Left kidney (tissue), 8 donors: ENCODE measurements at places on chromosomes 7 and 10.

DNA sequence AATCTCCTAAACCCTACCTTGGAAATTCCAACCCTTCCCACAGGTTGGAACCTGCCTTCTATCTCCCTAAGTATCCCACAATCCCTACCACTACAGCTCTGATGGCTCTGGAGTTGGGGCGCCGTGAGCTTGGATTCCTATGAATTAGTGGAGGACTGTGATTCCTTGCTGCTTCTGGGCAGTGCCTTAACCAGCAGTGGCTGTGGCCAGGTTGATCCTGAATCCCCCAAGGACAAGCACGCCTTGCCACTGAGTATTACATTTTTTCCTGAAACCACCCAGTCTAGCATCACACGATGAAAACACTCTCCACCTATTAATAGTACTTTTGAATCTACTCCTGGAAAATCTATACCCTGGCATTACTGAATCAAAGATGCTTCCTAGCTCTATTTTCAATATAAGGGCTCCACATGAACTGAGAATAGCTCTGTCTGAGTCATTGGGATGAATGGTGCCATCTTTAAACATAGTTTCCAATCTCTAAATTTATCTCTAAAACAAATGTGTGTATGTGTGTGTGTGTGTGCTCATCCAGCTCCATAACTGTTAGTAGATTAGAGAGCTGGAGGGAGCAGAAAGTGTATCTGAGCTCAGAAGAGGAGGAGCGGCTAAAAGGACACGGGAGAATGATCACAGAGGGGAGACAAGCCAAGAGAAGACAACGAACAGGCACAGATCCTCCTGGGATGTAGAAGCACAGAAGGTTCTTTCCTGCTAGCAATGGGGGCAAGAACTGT, 11.9 kb upstream of the INPP5F start:
- DNase-seq: no peak

GRCh38 chr10:29710128-29710527, 75.4 kb upstream of the SVIL start:
- DNase-seq: no peak

DNA sequence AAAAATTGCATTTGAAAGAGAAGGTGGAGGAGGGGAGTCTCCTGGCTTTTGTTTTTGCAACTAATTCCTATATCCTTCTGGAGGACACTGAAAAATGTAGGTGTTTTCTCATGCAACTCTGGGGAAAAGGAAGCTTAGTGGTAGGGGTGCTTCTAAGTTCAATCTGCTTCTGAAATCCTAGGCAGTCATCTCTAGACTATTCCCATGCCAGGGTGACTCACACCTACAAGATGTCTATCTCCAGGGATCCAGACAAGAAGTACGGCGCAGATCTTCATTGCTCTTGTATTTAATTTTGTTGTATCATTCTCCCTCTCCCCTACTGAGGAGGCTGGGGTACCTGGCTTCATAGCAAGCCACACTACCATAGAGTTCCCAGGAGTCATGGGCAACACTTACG, 258.8 kb downstream of the PHF14 start:
- no peak for DNase-seq

DNA sequence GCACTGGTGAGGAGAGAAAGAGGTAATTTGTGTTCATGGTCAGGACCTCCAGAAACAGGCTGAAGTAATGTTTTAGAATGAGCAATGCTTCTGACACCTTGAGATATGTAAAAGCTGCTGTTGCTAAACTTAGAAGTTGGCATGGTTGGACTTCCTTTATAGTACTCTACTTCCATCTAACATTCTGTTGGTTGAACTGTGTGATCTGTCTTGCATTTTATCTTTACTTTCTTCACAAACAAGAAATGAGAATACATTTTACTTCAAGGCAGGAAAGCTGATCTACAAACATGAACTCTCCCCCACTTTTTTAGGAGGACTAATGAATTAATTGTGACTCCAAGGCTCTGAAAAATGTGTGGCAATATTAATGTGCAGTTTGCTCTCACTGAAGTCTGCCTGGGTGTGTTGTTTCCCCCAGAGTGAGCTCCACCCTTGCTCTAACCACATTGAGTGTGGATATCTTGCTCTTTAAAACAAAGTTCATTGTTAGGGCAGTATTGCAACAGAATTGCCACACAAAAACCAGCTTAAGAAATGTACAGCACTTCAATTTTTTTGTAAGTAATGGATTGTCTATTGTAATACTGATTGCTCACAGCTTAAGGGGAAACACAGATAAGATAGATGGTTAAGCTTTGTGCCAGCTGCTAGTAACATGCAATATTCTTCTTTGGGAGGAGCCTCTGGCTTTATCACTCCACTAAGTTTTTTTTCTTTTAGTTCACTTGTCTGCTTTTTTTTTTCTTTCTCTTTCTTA, 69.0 kb downstream of the ADD3 start:
- no peak for DNase-seq

DNA sequence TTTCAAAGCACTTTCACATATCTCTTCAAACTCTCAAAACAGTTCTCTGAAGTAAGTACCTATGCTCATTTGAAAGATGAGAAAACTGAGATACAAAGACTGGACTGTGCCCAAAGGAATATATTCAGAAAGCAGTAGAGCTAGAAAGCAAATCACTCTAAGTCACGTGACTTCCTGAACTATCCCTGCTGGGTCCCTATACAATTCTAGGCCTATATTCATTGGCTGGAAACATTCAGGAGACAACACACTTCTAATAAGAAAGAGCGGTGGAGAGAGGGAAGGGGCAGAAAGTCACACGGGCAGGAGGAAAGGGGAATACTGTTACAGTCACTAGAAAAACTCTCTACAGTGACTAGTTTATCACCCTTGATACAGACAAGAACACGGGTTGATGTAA, 140.0 kb downstream of the CHCHD3 start:
- DNase-seq: no peak

GRCh38 chr7:147539685-147540084, 1050.9 kb upstream of the C7orf33 start:
- DNase-seq: no peak

GRCh38 chr7:150406567-150407421, 27.7 kb downstream of the ZNF775 start:
- no peak for DNase-seq

GRCh38 chr7:50832744-50833143, 50.0 kb upstream of the GRB10 start:
- DNase-seq: no peak

- DNase-seq: no peak
Observed at GRCh38 chr7:76356823-76357222, 2.0 kb downstream of the YWHAG start.

GRCh38 chr7:3955751-3956696, 655.0 kb downstream of the SDK1 start:
- no peak for DNase-seq

DNA sequence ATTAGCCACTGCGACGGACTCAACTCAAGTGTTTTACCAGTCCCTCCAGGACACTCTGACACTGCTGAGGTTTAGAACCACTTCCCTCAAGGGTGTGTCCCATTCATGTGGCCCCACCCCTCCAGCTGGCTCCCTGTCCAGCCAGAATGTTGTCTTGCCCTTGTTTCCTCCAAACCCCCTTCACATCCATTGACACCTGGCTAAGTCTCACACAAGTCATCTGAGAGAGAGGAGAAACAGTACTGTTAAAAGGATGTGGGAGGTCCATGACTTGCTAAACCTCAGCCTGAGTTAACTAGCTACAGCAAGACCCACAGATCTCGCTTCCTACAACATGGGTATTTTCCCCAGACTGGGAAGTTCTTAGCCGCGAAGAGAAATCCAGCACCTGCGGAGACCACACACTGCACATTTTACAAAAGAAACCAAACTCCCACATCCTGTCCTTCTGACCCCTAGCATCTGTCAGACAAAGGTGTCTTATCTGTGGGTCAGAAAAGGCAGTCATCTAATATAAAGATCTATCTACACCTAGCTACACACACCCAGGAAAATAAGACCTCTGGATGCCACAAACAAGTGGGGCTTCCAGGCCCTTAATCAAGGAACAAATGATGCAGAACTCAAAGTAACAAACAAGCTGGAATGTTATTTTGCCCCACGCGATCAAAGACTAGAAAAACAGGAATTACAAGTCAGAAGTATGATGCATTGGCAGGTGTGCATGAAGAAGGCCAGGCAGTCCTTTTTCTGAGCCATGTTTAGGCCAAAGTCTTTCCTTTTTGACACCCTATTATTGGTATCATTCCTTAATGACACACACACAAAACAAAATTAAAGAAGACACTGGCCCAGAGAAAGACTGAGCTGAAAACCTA, 13.9 kb downstream of the OSBPL3 start:
- no peak for DNase-seq
